ENCODE measurements at places on chromosomes 4 and X. TPM values are rescaled to one million over a fixed set of nuclear protein-coding genes. Genes with fewer than 3 reads are reported as not detected.

Gene DMRTC1B
- total RNA-seq = not detected

Gene FHIP1A
- total RNA-seq = 0.42 TPM

Gene C4orf17
- not detected for total RNA-seq

Gene LAGE3
- 65.1 TPM for total RNA-seq

Gene PCDH18
- 0.06 TPM for total RNA-seq

Gene AKAP14
- total RNA-seq = not detected

Gene EDNRA
- not detected for total RNA-seq

Gene TRIM75
- total RNA-seq = not detected

Gene PNMA5
- not detected for total RNA-seq

Gene IL2
- 40.7 TPM for total RNA-seq

Gene TRMT2B
- total RNA-seq = 21.2 TPM

Gene SLC49A3
- total RNA-seq = 0.38 TPM

Gene NXF2B
- total RNA-seq = not detected

Gene LEF1
- total RNA-seq = 211 TPM

Gene ZNF185
- 1.3 TPM for total RNA-seq

- H3K4me1 ChIP-seq = peaks cover 8% of the 10 kb centered on the region
- no peak overlapping the region for H3K27ac ChIP-seq
- H3K4me3 ChIP-seq = no peak overlapping the region
Observed at GRCh38 chr4:81565142-81565870, 93.6 kb upstream of the RASGEF1B start.

DNA sequence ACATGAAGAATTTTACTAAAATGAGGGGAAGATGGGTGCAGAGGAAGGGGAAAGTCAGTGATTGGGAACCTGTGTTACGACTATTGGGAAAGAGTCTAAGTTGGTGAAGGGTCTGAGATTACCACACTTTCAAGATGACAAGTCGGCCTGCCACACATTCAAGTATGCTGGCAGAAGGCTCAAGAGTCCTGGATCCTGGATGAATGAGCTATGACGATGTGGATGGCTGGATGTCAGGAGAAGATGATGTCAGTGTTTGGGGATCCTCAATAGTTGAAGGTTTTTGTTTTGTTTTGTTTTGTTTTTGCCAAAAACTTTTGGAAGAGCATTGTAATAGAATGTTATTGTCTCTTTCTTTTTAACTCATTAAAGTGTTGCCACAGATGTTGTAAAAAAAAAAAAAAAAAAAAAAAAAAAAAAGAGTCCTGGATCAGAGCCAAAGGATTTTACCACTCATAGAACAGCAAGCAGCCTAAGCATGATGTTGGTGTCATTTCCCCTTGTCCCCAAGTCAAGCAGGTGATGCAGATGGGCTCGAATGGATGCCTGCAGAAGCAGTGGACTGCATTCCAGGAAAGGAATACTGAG, 120.6 kb downstream of the REELD1 start:
- no peaks in the 10 kb centered on the region for H3K4me1 ChIP-seq
- H3K4me3 ChIP-seq = no peak overlapping the region
- no peaks in the 10 kb centered on the region for H3K27me3 ChIP-seq
- DNase-seq = no peak

GRCh38 chr4:56425518-56425917, 9.9 kb downstream of the PPAT start:
- H3K27me3 ChIP-seq = no peaks in the 10 kb centered on the region
- no peak overlapping the region for H3K27ac ChIP-seq
- peaks cover 34% of the 10 kb centered on the region for H3K4me1 ChIP-seq
- H3K36me3 ChIP-seq = peaks cover 11% of the 10 kb centered on the region
- no peak overlapping the region for H3K4me3 ChIP-seq

- H3K27ac ChIP-seq = no peak overlapping the region
- no peak overlapping the region for H3K4me3 ChIP-seq
- H3K36me3 ChIP-seq = no peaks in the 10 kb centered on the region
- peaks cover 12% of the 10 kb centered on the region for H3K27me3 ChIP-seq
Observed at GRCh38 chr4:146916479-146917076, 29.1 kb downstream of the TTC29 start.

DNA sequence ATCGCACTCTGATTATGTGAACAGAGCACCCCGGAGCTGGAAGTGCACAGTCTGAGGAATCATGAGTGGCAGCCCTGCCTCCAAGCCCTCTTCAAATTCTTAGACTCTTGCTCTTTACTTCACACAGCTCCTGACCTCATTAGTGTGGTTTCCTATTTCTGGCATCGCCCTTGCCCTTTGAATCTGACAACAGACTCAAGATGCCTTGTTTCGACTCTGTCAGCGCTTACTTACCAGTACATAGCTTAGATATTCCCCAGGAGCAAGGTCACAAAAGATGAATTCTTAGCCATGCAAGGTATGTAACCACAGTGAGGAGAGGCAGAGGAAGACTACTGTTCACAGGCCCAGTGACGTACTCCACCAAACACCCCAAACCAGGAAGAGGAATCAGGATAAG, 167.2 kb downstream of the KDR start:
- H3K27ac ChIP-seq = no peak overlapping the region
- DNase-seq = no peak
- no peaks in the 10 kb centered on the region for H3K4me1 ChIP-seq
- no peaks in the 10 kb centered on the region for H3K36me3 ChIP-seq
- peaks cover 3% of the 10 kb centered on the region for H3K27me3 ChIP-seq

DNA sequence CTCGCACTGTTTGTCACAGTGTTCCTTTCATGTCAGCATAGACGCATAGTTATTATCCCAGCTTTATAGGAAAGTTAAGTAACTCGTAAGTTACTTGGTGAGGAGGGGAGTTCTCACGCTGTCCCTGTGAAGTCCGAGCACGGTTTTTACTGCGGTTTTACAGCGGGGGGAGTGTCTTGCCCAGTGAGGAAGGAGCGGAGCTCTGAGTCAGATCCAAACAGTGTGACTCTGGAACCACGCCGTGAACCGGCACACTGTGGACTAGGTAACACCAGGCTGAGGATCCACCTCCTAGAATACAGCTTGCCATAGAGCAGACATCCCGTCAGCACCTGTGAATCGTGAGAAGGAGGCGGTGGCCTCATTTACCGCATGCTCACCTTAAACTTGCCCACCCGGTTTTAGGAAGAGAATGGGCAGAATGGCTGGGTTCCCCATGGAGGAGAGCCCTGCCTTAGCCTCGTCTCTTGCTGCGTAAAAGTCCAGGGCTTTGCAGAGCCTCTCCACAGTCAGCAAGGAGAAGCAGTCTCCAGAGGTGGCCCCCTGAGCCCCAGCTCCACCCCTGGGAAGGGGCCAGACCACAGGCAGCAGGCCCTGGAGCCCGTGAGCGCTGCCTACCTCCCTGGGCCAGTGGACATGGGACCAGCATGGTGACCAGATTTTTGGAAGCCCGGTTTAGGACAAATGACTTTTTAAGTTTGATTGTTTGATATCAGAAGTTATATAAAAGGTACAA, 40.2 kb upstream of the HGFAC start:
- no peak overlapping the region for H3K27ac ChIP-seq
- H3K4me1 ChIP-seq = no peaks in the 10 kb centered on the region
- no peaks in the 10 kb centered on the region for H3K36me3 ChIP-seq
- no peaks in the 10 kb centered on the region for H3K27me3 ChIP-seq
- DNase-seq = no peak

DNA sequence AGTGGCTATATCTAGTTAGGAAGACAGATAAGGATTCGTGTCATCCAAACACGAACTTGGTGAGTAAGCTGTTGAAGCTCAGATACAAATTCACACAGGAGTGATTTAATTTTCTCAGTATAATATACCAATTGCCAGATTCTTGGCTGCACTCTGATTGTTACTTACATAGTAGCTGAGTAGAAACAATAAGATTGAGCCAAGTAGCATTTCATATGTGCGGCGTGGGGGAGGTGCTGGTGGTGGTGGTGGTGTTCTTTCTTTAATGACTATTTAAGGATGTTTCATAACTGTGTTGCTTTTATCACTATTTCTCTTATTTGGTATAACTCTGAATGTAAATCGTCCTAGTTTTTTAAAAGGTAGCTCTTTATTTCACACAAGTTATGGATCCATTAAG, 102.9 kb downstream of the UGT8 start:
- H3K27me3 ChIP-seq = no peaks in the 10 kb centered on the region
- no peaks in the 10 kb centered on the region for H3K36me3 ChIP-seq
- no peak overlapping the region for H3K27ac ChIP-seq
- no peak for DNase-seq

DNA sequence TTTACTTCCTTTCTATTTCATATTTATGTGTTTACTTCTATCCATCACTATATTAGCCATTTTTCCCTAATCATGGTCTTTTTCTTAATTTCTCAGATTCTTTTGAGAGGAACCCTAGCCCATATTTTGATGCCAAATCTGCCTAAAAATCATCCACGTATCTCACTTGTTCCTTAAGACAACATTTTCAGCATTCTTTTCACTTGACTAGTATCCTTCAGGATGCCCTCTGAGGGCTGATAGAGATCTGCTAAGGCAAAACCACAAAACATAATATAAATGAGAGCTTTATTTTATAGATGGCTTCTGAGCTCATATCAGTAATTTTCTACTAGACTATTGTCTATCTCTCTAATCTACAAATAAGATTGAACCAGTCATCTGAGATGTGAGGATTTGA, 341.9 kb downstream of the GPM6A start:
- H3K27me3 ChIP-seq = no peaks in the 10 kb centered on the region
- no peaks in the 10 kb centered on the region for H3K36me3 ChIP-seq
- H3K27ac ChIP-seq = no peak overlapping the region
- no peak overlapping the region for H3K4me3 ChIP-seq
- no peak for DNase-seq

GRCh38 chr4:136831553-136831952, 700.7 kb downstream of the PCDH18 start:
- no peak overlapping the region for H3K4me3 ChIP-seq
- no peak for DNase-seq
- H3K4me1 ChIP-seq = no peaks in the 10 kb centered on the region
- no peak overlapping the region for H3K27ac ChIP-seq
- no peaks in the 10 kb centered on the region for H3K36me3 ChIP-seq
- no peaks in the 10 kb centered on the region for H3K27me3 ChIP-seq

GRCh38 chrX:86806786-86807185, 658.5 kb downstream of the DACH2 start:
- no peaks in the 10 kb centered on the region for H3K36me3 ChIP-seq
- no peak overlapping the region for H3K4me3 ChIP-seq
- no peaks in the 10 kb centered on the region for H3K4me1 ChIP-seq
- H3K27ac ChIP-seq = no peak overlapping the region

DNA sequence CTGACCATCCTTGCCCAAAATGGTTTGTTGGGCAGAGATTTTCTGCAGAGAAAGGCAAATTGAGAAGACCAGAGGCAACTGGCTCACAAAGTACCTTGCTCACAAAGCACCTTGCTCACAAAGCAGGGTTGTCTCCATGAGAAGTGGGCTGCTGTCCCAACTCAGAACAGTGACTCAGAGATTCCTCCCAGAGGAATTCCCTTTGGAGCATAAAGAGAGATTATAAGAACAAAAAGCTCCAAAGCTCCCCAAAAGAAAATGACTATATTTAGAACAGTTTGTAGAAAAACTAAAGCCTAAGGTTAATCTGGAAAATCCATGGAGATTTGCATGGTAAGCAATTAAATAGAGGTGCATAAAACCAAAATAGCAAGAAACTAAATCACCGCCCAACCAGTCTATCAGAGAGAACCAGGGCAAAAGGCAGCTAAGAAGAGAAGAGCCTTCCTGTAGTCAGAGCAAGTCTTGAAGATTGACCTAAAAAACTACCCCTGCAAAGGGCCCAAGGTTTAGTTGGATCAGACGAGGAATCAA, 731.4 kb downstream of the FAT4 start:
- no peak overlapping the region for H3K4me3 ChIP-seq
- H3K27me3 ChIP-seq = no peaks in the 10 kb centered on the region
- no peak for DNase-seq

DNA sequence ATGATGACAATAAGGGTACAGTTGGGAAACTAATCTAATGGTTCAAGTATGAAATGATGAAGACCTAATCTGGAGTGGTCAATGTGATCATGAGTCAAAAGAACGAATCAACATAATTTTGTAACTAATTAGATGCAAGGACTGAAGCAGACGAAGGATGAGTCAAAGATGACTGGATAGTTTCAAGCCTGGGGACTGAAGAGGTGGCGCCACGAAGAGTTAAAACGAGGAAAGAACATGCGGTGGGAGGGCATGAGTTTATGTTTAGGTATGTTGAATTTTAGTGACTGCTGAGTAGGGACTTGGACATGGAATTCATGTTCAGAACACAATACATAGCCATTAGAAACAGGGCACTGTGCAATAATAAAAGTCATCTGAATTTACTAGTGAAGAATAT, 221.5 kb upstream of the FAM241A start:
- no peak for DNase-seq
- H3K4me3 ChIP-seq = no peak overlapping the region
- H3K4me1 ChIP-seq = no peaks in the 10 kb centered on the region
- H3K27ac ChIP-seq = no peak overlapping the region
- H3K36me3 ChIP-seq = no peaks in the 10 kb centered on the region
- H3K27me3 ChIP-seq = peaks cover 5% of the 10 kb centered on the region

- H3K4me1 ChIP-seq = no peaks in the 10 kb centered on the region
- no peak overlapping the region for H3K4me3 ChIP-seq
- H3K27ac ChIP-seq = no peak overlapping the region
- DNase-seq = no peak
- no peaks in the 10 kb centered on the region for H3K27me3 ChIP-seq
- no peaks in the 10 kb centered on the region for H3K36me3 ChIP-seq
Observed at GRCh38 chrX:125628435-125628834, 308.8 kb downstream of the TEX13C start.

- peaks cover 13% of the 10 kb centered on the region for H3K27me3 ChIP-seq
- DNase-seq = peak; percentile 83
- H3K27ac ChIP-seq = peak within 1 kb of the TSS; percentile 98
- peaks cover 33% of the 10 kb centered on the region for H3K4me1 ChIP-seq
- H3K36me3 ChIP-seq = peaks cover 45% of the 10 kb centered on the region
Observed at GRCh38 chrX:12974796-12975669, at the start of gene TMSB4X. TSS of gene TMSB4X (plus strand) at chrX:12975110.

DNA sequence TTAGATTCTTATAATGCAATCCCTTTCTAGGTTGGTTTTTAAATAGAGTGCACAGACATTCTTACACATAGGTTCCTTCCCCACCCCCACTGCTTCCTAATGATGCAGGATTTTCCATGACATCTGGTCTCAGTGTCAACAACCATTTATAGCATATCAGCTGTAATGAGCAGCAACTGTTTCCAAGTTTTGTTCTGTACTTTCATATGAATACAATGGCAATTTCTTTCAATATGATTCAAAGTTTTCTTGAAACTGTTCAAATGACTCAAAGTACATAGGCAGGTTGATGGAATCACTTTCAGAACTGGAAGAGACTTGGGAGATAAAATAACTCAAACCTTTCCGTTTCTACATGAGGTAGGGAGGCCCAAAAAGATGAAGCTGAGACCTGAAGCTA, 220.7 kb downstream of the CAMK2D start:
- peak overlapping the region; percentile 40 for H3K27ac ChIP-seq
- H3K4me3 ChIP-seq = no peak overlapping the region
- peak; percentile 40 for DNase-seq
- peaks cover 37% of the 10 kb centered on the region for H3K36me3 ChIP-seq
- no peaks in the 10 kb centered on the region for H3K27me3 ChIP-seq

GRCh38 chrX:50769389-50770063, 44.5 kb downstream of the SHROOM4 start:
- no peak overlapping the region for H3K27ac ChIP-seq
- peaks cover 10% of the 10 kb centered on the region for H3K27me3 ChIP-seq
- no peak for DNase-seq
- H3K4me3 ChIP-seq = no peak overlapping the region
- H3K4me1 ChIP-seq = no peaks in the 10 kb centered on the region

Measured in activated naive CD8-positive, alpha-beta T cell treated with anti-CD3 and anti-CD28 coated beads for 36 hours (primary cell).